ENCODE measurements at places on chromosomes 5 and 9. TPM values are rescaled to one million over a fixed set of nuclear protein-coding genes. Genes with fewer than 3 reads are reported as not detected.
A peak's percentile ranks its signal among the peaks of the same experiment; 100 is the strongest.

PCDHGC4 gene
- 2.8 TPM for total RNA-seq

- no peak for DNase-seq
Observed at GRCh38 chr9:75889977-75890471, 449 bp upstream of the PCSK5 start.

P4HA2 gene
- total RNA-seq = 104 TPM

- DNase-seq = no peak
Observed at GRCh38 chr5:180830253-180831138, 27.9 kb upstream of the MGAT1 start.

KLHL3 gene
- total RNA-seq = 2.2 TPM

GRCh38 chr5:82796643-82797416 lies 280.4 kb downstream of the TMEM167A start:
- DNase-seq = no peak

DNA sequence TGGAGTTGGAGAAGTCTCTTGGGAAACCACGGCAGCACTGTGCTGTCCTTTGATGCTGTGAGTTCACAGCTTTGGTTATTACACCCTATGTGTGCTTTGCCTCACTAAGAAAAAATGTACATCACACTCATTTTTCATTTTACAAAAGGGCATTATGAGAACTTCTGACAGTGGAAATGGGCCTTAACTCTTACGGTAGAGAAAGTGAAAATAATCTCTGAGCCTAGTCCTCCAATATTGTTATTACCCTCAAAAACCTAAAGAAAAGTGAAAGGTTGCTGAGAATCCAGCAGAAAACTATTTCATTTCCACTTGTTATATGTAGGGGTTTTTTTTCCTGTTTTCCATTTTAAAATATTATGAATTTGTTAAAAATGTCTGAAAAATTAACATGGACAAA lies 8.2 kb upstream of the OR13D1 start:
- no peak for DNase-seq

RETREG1 gene
- total RNA-seq = 0.91 TPM

SH3PXD2B gene
- 114 TPM for total RNA-seq

DNA sequence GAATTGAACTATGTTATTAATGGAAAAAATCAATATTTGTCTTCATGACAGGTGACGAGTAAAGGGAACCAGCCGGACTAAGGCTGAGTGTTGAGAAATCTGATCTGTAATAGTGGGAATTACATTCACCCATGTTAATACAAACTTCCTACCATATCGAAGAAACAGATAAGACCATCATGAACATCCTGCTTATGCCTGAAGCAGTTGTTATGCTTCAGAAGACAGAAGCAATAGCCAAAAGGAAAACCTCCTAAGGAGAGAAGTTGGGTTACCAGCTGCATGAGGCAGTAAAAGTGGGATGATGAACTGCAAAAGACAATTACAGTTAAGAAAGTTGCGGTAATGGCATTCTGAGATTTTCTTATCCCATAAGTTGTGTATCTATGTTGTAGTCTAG lies 281.5 kb downstream of the GABRB2 start:
- no peak for DNase-seq

ZNF618 gene
- total RNA-seq = 35.1 TPM

DNA sequence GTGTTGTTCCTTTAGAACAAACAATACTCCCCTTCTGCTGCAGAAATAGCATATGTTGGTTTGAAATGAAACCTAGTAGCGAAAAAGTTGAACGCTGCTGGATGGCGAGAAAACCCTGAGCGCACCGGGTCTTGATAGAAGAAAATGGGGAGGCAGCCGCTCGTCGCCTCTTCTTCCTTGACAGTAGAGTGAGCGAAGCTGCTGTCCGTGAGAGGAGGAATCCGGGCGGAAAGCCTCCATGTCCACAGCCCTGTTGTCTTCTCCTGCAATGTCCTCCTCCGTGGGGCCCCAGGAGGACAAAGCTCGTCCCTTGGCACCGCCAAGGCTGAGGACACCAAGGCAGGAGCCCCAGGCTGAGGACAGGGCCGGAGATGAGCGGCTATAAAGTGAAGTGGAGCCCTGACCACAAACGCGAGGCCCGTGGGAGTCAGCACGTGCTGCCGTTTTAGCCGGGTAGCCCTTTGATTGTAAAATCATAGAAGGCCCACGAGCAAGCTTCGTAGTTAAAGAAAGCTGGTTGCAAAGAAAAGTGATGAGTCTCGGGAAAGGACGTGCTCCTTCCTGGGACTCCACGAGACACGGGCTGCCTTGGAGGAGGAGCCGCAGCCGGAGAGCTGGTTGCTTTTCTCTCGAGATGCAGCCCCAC lies 35.6 kb downstream of the MRPL36 start:
- DNase-seq = peak; percentile 73

DNA sequence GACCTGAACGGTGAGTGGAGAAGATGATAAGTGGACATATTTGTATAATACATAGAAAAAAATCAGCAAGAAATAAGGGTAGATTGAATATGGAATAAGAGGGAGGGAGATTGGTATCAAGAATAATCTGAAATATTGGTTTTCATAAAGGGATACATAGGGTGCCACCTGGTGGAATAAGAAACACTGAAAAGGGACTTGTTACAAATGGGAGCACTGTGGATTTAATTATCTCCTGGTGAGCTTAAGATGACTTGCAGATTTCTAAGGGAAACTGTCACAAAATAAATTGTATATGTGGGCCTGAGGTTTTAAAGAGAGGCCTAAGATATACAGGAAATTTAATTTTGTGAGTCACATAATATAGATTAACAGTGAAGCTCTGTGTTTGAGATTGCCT lies 1403.5 kb upstream of the CDH18 start:
- no peak for DNase-seq

- no peak for DNase-seq
Observed at GRCh38 chr5:58860680-58861079, 277.8 kb downstream of the RAB3C start.

GRCh38 chr5:35919191-35919590 lies 19.2 kb downstream of the CAPSL start:
- DNase-seq = no peak

DNA sequence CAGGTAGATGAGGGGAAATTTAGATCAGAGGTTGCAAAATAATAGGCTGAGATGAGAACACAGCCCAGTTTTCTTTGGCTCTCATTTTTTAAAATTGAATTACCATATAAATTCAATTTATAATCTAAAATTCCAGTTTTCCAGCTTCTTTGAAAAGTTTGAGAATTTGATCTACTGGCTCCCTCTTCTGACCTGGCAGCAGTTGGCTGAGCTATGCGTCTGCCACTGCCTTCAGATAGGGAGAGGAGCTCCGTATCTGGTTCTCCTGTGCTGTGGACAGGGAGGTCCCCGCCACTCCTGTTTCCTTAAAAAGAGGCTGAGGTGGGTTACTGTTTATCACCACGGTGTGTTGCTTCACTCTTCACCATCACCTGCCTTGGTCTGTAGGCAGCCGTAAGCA lies 103.7 kb downstream of the ARHGAP26 start:
- no peak for DNase-seq

DNA sequence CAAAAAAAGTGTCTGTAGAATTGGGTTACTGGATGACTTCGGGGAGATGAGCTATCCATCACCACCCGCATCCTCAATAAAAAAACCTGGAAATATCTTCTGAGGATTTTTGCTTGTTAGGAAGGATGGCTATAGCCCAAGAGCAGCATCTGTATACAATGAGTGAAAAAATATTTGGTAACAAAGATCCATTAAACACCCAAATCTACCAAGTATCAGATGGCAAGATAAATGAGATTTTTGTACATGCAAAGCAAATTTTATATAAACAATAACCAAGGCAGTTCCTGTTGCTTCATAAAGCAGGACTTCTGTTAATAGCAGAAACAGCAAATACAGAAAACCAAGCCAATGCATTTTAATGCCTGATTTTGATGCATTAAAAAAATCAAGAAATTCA lies 166.6 kb downstream of the SLC28A3 start:
- DNase-seq = no peak

DNA sequence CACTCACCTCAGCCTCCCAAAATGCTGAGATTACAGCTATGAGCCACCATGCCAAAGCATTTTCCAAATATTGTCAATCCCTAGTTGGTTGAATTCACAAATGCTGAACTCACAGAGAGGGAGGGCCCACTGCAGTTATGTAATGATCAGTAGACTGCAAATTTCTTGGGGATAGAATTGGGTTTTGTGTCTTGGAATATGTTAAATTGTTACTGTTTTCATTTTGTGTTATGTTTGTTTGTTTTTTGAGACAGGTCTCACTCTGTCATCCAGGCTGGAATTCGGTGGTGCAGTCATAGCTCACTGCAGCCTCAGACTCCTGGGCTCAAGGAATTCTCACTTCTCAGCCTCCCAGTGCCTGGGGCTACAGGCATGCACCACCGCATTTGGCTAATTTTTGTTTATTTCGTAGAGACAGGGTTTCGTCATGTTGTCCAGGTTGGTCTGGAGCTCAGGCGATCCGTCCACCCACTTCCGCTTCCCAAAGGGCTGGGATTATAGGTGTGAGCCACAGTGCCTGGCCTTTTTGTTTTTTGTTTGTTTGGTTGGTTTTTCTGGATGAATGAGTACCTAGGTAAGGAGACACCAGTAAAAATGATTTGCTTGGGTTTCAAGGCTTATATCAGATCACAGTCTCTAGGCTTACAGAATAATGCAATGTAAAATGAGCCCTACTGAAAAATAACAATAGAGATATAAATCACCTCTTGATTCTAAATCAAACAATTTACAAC lies 31.5 kb upstream of the LMNB1 start:
- DNase-seq = no peak

DNA sequence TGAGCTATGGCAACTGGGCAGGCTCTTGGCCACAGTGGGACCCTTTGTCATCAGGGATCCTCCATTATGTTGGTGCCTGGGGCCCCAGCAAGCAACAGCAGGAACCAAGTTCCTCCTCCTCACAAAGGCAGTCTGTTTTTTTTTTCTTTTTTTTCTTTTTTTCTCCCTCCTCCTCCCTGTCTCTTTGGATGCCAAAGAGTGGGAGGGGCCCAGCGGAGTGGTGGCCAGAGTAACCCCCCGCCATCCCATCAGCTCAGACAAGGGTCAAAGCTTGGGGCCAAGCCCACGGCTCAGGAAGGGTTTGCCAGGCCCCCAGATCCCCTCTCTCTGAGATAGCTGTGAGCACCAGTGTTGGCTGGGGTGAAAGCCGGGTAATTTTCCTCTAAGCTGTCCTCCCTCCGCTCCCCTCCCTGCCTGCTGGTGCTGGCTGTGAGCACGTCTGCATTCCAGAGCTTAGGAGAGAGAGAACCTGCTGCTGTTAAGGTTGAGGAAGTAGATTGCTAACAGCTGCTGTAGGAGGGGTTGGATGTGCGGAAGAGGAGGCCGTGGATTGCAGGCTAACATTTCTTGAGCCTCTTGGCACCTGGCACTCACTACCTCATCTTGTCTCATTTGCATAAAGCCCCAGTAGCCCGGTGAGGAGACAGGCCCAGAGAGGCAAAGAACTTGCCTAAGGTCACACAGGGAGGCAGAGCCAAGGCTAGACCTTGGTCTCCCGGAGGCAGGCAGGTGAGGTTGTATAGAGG lies 21.2 kb downstream of the GSN start:
- no peak for DNase-seq

DNA sequence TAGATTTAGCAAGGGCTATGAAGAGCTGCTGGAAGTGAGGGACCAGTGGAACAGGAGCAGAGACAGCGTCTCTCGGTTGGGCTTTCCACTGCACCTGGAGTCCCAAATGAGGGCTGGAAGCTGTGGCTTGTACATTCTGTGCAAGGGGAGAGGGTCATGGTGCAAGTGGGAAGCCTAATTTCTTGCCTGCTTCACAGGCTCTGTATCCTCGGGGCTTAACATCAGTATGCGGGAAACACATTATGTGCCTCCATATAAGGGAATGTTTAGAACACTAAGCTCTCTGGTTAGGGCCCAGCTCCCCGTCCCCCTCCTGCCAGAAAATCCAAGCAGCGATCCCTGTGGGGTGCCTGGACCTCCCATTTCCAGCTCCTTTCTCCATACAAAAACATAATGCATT lies 89.0 kb upstream of the NIPAL4 start:
- peak; percentile 81 for DNase-seq

ACOT12 gene
- not detected for total RNA-seq

DNA sequence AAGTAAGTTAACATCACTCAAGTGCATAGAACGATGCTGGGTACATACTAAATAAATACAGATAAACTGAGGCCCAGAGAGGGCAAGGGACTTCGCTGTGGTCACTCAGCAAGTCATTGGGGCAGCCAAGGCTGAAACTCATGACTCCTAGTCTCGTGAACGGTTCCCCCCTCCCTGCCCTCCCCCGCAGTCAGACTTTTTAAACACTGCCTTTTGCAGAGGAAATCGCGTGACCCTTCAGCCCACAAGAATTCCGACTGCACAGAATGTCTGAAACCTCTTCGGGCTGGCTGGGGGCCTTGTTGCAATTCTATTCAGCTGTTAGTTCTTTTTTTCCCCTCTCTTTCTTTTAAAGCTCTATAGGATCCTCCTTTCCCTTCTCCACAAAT lies 28.1 kb downstream of the NEK6 start:
- DNase-seq = peak; percentile 92

DNA sequence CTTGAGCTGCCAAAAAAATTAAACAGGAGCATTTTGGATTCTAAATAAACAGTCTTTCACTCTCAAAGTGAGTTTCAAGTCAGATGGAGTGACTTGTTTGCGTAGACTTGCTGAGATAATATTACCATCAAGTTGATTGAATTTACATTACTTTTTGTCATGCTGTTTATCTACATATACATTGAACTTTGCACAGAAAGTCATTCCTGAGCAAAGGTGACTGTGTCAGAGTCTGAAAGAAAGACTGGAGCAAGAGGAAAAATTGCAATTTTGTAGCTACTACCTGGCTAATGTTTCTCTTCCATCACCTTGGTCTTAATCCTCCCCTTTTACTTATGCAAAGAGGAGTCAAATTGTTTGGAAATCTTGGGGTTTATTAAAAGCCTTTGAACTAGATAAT lies 179.4 kb downstream of the PTTG1 start:
- no peak for DNase-seq

NR6A1 gene
- total RNA-seq = 0.78 TPM

Measured in osteocyte (in vitro differentiated cells).